Activated naive CD8-positive, alpha-beta T cell treated with anti-CD3 and anti-CD28 coated beads for 36 hours (primary cell): ENCODE measurements at places on chromosomes 2 and 18. TPM values are rescaled to one million over a fixed set of nuclear protein-coding genes. Genes with fewer than 3 reads are reported as not detected.

DNA sequence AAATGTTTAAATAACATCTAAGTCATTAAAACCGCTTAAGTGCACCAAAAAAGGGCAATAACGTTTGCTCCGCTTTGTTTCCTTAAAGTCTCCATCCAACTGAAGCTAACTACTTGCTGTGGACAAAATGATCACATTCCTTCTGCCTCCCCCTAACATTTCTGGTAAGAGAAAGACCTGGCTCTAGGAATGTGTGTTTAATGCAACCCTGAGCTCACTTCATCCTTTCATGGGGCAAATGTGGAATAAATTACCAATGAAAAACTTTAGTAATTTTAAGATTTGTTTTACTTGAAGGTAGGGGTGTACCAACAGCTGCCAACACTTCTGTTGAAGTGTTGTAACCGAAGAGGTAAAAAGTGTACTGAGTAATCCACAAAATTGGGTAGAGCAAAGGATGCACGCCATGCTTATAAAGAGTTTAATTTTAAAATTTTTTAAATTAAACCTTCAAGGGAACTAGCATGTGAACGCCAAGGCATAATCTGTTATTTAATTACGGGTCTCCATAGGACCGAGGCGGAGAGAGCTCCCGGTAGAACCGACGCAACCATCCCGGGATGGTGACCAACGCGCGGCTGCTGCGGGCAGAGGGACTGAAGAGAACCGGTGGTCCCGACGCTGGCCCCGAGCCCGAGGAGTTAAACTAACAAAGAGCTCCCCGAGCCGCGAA is 1.1 kb downstream of the HNRNPLL start:
- no peak for DNase-seq

- no peak for DNase-seq
Measured at GRCh38 chr2:142234741-142235140, 103.9 kb upstream of the LRP1B start.

CNRIP1 gene
- total RNA-seq, result not detected

DNA sequence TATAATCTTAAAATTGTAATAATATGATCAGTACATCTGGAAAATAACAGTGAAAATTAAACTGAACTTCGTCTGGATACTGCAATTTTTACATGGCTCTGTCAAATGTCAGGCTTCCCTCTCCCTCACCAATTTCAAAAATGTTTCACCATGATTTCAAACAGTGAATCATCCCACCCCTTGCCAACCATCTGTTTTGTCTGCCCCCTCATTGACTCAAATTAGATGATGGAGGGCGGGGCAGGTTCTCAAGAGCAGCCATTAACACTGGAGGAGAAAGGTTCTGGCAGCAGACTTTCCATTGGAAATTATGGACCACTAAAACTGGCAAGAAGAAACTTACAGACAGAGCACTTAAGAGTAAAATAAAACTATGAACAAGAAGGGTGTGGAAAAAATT is 1195.7 kb upstream of the ZEB2 start:
- no peak for DNase-seq

RBM44 gene
- 0.47 TPM for total RNA-seq

- no peak for DNase-seq
Measured at GRCh38 chr2:139949242-139949972, 1169.2 kb upstream of the NXPH2 start.

DNA sequence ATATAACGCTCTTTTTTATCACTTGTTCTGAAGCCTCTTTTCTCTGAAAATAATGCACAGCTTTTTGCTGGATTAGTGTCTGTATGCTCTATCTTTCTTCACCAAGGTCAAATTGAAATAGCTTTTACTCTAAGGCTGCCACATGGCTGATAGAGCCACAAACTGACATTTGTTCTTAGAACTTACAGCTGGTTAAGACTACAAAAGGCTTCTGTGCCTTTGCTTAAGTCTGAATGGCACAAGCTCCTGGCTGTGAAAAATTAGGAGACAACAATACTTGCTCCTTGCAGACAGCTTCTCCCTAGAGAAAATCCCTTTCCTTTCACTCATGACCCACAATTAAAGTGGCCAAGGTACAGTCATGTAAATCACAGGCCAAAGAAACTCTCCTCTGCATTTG is 515.3 kb downstream of the DSC3 start:
- DNase-seq, result no peak

GRCh38 chr2:98412751-98413458 is 31.8 kb upstream of the INPP4A start:
- peak; percentile 40 for DNase-seq

DNA sequence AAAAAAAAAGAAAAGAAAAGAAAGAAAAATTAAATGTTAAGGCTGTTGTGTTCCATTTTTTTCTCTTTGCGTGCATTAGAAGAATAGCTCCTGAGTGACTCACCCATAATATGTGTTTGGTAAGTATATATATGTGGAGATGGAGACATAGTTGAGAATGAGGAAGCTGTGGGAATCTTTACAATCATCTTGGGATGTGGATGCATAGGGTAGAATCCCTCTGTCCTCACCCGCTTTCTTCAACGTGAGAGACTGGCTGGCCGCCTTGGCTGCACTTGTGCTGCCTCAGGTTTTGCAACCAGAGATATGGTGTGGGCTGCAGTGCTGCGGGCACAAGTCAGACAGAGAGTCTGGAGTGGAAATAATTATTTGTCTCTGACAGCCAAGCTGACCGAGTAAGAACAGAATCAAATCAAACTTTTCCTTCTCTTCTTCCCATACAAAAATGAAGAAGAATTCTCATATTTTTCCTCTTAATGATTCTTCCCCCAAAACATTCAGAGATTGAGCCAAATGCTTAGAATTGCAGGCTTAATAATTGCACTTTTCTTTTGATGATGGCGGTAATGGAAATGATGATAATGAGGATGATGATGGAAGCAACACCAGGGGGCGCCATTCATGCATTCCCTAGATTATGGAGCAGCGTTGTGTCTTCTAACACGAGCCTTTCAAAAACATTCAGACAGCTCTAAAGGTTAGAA is 48.5 kb downstream of the SERPINB7 start:
- no peak for DNase-seq
